ENCODE measurements at places on chromosomes 6 and 20.

- DNase-seq: no peak
- no peak overlapping the region for H3K27ac ChIP-seq
- H3K4me1 ChIP-seq: no peaks in the 10 kb centered on the region
- H3K4me3 ChIP-seq: no peak overlapping the region
- H3K27me3 ChIP-seq: no peaks in the 10 kb centered on the region
Measured at GRCh38 chr6:166415833-166416347, 33.1 kb upstream of the MPC1 start.

DNA sequence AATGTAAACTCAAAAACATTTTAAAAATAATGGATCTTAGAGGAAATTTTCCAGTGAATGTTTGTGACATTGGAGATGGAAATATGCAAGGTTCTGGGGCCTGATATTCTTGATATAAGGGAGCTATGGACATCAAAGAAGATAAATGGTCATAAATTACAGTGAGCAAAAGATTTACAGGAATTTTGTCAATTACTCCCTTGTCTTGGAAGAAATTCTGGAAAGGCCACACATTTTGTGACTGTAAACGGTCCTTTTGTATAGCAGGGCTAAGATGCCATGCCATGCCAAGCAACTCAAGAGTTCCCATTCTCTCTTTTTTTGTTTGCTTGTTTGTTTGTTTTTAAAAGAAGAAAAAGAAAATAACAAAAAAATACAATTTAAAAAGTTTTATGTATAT lies 1186.2 kb upstream of the CITED2 start:
- no peak overlapping the region for H3K4me3 ChIP-seq
- H3K4me1 ChIP-seq: no peaks in the 10 kb centered on the region
- no peak overlapping the region for H3K27ac ChIP-seq
- DNase-seq: no peak

GRCh38 chr6:102670735-102671134 lies 1277.2 kb downstream of the GRIK2 start:
- H3K4me1 ChIP-seq: no peaks in the 10 kb centered on the region
- DNase-seq: no peak
- H3K4me3 ChIP-seq: no peak overlapping the region
- no peaks in the 10 kb centered on the region for H3K27me3 ChIP-seq

DNA sequence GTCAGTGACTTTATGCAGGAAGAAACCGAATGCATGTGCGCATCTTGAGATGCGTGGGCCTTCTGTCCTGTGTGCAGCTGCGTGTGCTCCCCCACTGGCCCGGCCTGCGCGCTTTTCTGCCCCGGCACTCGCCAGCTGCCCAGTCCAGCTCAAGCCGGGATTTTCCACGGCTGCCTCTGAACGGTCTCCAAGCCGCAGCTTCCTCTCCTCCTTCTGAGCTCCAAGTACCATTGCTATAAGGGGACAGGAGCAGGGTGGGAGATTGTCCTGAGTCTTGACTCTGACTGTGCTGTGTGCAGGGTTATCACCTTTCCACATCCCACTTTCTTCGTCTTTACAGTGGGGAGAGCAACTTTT lies 302.8 kb downstream of the THBS2 start:
- peak overlapping the region; percentile 10 for H3K4me3 ChIP-seq
- H3K36me3 ChIP-seq: no peaks in the 10 kb centered on the region
- H3K27me3 ChIP-seq: no peaks in the 10 kb centered on the region
- peaks cover 24% of the 10 kb centered on the region for H3K4me1 ChIP-seq

- no peaks in the 10 kb centered on the region for H3K4me1 ChIP-seq
- H3K36me3 ChIP-seq: no peaks in the 10 kb centered on the region
- H3K27me3 ChIP-seq: no peaks in the 10 kb centered on the region
- no peak overlapping the region for H3K27ac ChIP-seq
- H3K4me3 ChIP-seq: no peak overlapping the region
Measured at GRCh38 chr6:67717281-67717680, 917.8 kb upstream of the ADGRB3 start.

- no peak overlapping the region for H3K27ac ChIP-seq
- H3K27me3 ChIP-seq: no peaks in the 10 kb centered on the region
- no peak overlapping the region for H3K4me3 ChIP-seq
- no peaks in the 10 kb centered on the region for H3K4me1 ChIP-seq
- DNase-seq: no peak
Measured at GRCh38 chr20:35587436-35587835, 28.2 kb upstream of the SPAG4 start.

GRCh38 chr6:89222712-89223039 lies 5.5 kb upstream of the GABRR1 start:
- H3K36me3 ChIP-seq: no peaks in the 10 kb centered on the region
- H3K27me3 ChIP-seq: no peaks in the 10 kb centered on the region
- no peak overlapping the region for H3K4me3 ChIP-seq
- no peaks in the 10 kb centered on the region for H3K4me1 ChIP-seq
- no peak overlapping the region for H3K27ac ChIP-seq

DNA sequence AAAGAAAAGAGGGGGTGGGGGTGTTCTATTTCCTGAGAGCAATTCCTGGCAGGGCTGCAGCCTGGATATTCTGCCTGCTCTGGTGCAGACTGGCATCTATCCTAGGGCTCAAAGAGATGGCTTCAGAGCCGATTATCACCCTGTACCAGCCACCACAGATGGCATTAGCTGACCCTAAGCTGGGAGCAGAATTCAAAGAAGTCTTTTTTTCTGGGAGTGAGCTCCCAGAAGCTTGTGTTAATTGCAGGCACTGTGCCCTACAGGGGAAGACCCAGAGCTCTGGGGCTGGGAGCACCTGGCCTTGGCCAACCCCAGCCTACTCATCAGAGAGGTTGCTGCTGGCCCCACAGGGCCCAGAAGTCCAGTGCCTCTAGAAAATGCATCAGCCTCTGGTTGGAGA lies 85.9 kb downstream of the PXDC1 start:
- DNase-seq: no peak
- no peak overlapping the region for H3K27ac ChIP-seq
- no peaks in the 10 kb centered on the region for H3K36me3 ChIP-seq
- no peaks in the 10 kb centered on the region for H3K4me1 ChIP-seq

- H3K4me3 ChIP-seq: no peak overlapping the region
- no peak overlapping the region for H3K27ac ChIP-seq
- H3K27me3 ChIP-seq: no peaks in the 10 kb centered on the region
- peaks cover under 1% of the 10 kb centered on the region for H3K4me1 ChIP-seq
- no peak for DNase-seq
- H3K36me3 ChIP-seq: peaks cover 16% of the 10 kb centered on the region
Measured at GRCh38 chr20:17644451-17644850, 37.6 kb downstream of the RRBP1 start.

DNA sequence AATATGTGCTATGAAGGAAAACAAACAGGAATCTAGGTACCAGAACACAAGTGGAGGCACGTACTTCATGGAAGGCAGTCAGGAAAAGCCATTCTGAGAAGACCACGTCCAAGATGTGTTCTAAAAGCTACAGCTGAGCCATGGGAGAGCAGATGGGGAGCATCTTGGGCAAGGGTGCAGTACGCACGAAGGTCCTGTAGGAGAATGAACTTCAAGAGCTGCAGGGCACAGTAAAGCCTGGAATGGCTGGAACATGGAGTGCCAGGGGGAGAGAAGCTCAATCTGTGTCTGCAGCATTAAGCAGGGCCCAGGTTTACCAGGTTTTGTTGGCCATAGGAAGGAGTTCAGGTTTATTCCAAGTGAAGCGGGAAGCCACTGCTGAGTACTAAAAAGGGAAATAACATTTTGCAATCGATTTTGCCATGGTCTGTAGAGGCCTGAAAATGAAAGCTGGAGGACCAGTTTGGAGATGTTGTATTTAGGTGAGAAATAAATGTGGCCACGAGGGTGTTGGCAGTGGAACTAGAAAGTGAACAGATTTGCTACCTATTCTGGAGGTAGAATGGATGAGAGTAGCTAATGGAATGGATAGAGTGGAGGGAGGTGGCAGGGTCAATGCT lies 29.9 kb downstream of the ADTRP start:
- no peak overlapping the region for H3K4me3 ChIP-seq
- H3K27ac ChIP-seq: no peak overlapping the region
- peaks cover 8% of the 10 kb centered on the region for H3K4me1 ChIP-seq
- H3K27me3 ChIP-seq: no peaks in the 10 kb centered on the region

- H3K4me1 ChIP-seq: no peaks in the 10 kb centered on the region
- H3K4me3 ChIP-seq: no peak overlapping the region
- H3K36me3 ChIP-seq: no peaks in the 10 kb centered on the region
- no peak overlapping the region for H3K27ac ChIP-seq
Measured at GRCh38 chr6:83574783-83575182, 62.4 kb downstream of the PRSS35 start.

DNA sequence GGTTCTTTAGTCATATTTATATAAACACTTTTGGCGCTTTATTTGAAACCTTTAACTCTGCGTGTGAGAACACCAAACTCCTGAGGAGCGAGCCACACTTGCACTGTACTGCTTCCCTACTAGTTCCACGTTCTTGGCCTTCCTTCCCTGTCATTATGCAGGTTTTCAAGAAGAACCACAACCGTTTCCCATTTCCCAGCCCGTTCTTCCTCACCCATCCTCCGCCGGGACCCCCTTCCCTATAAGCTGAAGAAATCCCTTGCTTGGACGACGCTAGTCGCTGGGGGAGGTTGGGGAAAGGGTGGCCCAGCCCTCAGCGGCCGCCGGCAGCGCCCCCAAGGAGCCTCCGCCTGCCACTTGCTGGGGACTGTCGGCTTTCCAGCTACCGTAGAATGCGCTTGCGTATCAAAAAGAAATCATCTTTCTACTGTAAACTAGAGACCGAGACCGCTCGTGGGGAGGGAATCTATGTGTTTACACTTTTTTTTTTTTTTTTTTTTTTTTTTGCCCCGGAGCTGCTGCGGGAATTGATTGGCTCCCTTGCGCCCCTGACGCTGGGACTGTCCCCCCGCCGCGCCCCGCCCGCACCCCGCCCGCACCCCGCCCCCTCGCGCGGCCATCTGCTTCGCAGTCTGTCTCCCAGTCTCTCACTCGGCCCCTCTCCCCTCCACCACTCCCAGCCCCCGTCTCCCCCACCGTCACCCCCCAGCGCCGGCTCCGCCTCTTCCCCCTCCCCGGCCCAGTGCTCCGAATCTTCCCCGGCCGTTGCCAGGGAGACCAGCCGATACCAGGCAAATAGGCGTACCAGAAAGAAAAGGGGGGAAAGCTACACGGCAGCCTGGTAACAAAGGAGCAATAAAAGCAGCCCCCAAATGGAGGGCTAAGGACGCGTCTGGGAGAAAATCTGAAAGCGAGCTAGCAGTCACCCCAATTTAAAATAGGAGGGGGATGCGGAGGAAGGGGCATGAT lies 2.3 kb upstream of the MARCKS start:
- peak overlapping the region; percentile 94 for H3K27ac ChIP-seq
- H3K27me3 ChIP-seq: peaks cover 6% of the 10 kb centered on the region
- peaks cover 5% of the 10 kb centered on the region for H3K4me1 ChIP-seq
- peaks cover 1% of the 10 kb centered on the region for H3K36me3 ChIP-seq
- H3K4me3 ChIP-seq: peak overlapping the region; percentile 55
- peak; percentile 29 for DNase-seq

DNA sequence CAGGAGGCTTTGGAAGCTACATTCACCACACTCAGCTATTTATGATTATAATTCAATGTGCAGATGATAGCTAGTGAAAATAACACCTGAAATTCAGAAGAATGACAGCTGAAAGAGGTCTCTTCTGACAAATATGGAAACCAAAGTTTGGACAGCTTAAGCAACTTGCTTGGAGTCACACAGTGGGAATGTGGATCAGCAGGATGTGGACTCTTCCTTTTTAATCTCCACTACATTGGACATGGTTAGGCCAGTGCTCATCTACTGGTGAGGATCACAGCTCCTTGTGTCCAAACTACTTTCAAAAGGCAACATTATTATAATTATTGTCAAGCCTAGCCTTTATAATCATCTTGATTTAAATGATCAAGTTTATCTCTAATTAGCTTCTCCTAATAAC lies 10.4 kb downstream of the TRAPPC3L start:
- H3K27ac ChIP-seq: no peak overlapping the region
- H3K4me3 ChIP-seq: no peak overlapping the region
- no peak for DNase-seq
- H3K4me1 ChIP-seq: no peaks in the 10 kb centered on the region

DNA sequence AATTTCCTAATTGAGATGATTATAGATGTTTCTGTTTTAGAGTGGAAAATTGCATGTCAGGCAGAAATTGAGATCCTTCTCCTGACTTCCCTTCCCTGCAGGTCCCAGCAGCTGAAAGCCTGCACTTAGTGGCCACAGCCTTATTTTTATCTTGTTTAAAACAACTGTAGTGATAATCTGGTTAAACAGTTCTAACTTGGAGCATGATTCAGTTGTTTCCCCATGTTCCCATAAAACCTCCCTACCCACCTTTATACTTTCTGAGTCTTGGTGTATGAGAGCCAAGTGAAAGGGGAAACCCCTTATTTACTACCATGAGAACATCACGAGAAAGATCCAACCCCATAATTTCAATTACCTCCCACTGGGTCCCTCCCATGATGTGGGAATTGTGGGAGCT lies 195.2 kb downstream of the SLC16A10 start:
- DNase-seq: no peak
- no peaks in the 10 kb centered on the region for H3K27me3 ChIP-seq

DNA sequence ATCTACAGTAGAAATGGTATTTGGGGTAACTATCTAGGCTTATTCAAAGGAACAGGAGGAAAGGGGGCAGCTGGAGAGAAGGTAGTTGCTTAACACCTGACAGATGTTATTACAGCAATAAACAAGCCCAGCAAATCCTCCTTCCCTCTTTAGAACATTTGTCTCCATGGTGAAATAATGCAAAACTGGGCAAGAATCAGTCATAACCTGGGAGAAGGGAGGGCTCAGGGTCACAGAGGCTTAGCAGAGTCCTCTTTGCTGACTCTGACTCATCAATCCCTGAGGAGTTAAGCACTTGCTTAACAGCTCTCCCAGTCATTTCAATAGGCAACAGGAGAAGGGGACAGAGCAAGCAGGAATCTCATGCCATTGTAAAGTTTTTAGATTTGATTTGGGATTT lies 230.3 kb downstream of the IBTK start:
- H3K36me3 ChIP-seq: no peaks in the 10 kb centered on the region
- no peak for DNase-seq
- no peak overlapping the region for H3K4me3 ChIP-seq
- H3K27me3 ChIP-seq: no peaks in the 10 kb centered on the region

DNA sequence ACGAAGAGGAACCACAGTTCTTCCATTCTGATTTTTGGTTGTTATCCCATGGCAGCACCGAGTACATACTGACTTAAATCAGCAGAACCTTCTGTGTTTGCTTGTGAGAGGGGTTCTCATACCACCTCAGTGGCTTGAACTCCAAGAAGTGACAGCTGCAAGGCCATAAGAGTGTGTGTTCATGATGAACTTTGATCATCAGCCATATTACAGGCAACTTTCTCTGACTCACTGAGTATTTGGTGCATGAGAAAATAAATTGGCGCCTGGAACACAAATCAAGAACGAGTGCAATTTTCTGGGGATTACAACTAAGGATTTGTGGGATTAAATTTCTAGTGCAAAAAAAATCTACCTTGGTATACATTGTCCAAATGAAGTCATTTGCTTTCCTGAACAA lies 68.9 kb downstream of the CYP39A1 start:
- DNase-seq: no peak
- H3K4me3 ChIP-seq: no peak overlapping the region
- no peaks in the 10 kb centered on the region for H3K36me3 ChIP-seq
- no peak overlapping the region for H3K27ac ChIP-seq

Data from esophagus squamous epithelium (tissue), 5 donors.